AG09309 (cell line): ENCODE measurements at places on chromosomes 16 and 17.

DNA sequence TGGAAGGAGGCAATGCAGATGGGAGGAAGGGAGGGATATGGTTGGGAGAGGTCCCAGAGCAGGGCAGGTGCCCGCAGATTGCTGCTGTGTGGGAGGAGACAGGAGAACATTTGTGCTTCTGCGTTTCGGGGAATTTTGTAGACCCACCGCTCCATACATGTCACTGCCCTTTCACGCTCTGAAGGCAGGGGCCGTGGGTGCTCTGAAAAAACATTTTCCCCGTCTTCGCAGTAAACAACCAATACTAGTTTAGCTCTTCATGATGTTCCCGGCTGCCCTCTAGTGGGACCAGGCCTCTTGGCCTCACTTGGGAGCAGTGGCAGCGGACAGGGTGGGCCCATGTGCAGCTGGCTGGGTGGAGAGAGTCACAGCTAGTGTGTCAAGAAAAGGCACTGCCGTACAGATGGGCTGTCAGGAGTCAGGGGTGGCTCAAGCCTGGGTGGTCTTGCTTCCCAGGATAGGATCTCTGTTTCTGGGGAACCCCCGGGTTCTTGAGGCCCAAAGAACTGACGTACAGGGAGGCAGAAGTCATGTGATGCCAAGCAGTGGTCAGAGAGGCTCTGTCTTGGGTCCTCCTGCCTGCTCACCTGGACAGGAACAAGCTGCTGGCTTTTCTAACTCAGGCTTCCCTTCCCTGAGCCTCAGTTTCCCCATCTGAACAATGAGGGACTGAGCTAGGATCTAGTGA lies 46.5 kb upstream of the CPNE2 start:
- DNase-seq = no peak

GRCh38 chr17:61381537-61381936 lies 18.1 kb upstream of the TBX2 start:
- no peak for DNase-seq

- no peak for DNase-seq
Observed at GRCh38 chr17:43695970-43696865, 34.5 kb upstream of the MEOX1 start.

DNA sequence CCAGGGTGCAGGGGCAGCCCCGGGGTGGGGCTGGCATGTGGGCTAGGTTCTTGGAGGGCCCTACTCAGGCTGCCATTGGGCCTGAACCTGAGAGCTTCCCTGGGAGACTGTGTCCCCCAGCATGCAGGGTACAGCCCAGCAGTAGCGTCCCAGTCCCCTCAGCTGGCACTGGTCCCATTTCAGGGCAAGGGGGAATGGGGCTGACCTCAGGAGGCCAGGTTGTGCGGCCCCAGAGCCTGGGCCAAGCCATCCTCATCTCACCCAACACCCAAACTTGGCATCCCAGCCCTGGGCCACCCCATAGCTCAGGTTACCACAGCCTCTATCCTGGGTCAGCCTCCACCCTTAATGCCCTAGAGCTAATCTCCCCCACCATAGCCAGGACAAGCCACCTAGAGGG lies 6.3 kb downstream of the PLXDC1 start:
- no peak for DNase-seq
